Thymus (tissue), 14 donors: ENCODE measurements at places on chromosomes 6 and 20. TPM values are rescaled to one million over a fixed set of nuclear protein-coding genes. Genes with fewer than 3 reads are reported as not detected.

Gene WFDC10B
- total RNA-seq = not detected

GRCh38 chr6:155223646-155224451 is 40.0 kb upstream of the CLDN20 start:
- H3K36me3 ChIP-seq = no peaks in the 10 kb centered on the region
- no peak for DNase-seq
- no peak overlapping the region for H3K27ac ChIP-seq
- no peak overlapping the region for H3K4me3 ChIP-seq

GRCh38 chr6:157221817-157222175 is 101.5 kb downstream of the TMEM242 start:
- no peaks in the 10 kb centered on the region for H3K36me3 ChIP-seq
- H3K4me1 ChIP-seq = peaks cover 3% of the 10 kb centered on the region
- H3K27me3 ChIP-seq = no peaks in the 10 kb centered on the region
- H3K27ac ChIP-seq = no peak overlapping the region
- no peak for DNase-seq
- no peak overlapping the region for H3K4me3 ChIP-seq

- no peaks in the 10 kb centered on the region for H3K36me3 ChIP-seq
- peaks cover 12% of the 10 kb centered on the region for H3K4me1 ChIP-seq
- H3K4me3 ChIP-seq = no peak overlapping the region
- H3K27ac ChIP-seq = peak overlapping the region; percentile 48
- no peak for DNase-seq
Measured at GRCh38 chr6:90368601-90369000, 72.0 kb upstream of the BACH2 start.

GRCh38 chr6:35522151-35522550 is 9.5 kb upstream of the TULP1 start:
- H3K27me3 ChIP-seq = no peaks in the 10 kb centered on the region
- no peak overlapping the region for H3K27ac ChIP-seq
- H3K4me1 ChIP-seq = peaks cover 18% of the 10 kb centered on the region
- DNase-seq = no peak
- no peaks in the 10 kb centered on the region for H3K36me3 ChIP-seq
- H3K4me3 ChIP-seq = no peak overlapping the region

Gene PRR18
- total RNA-seq = 0.05 TPM

Gene SIRPB2
- 1.2 TPM for total RNA-seq
